ENCODE measurements at places on chromosomes 1 and 21.

- no peak for ATAC-seq
These were observed 34.9 kb downstream of the TMCO4 start for GRCh38 chr1:19764848-19765247.

- no peak for ATAC-seq
These were observed 175.7 kb downstream of the HHIPL2 start for GRCh38 chr1:222372221-222372620.

GRCh38 chr21:14942801-14943490 lies 121.9 kb downstream of the NRIP1 start:
- ATAC-seq, result no peak

GRCh38 chr1:82185084-82185483 lies 384.4 kb downstream of the ADGRL2 start:
- ATAC-seq, result no peak

- ATAC-seq, result no peak
These were observed 144.8 kb downstream of the GLUL start for GRCh38 chr1:182246783-182247182.

- no peak for ATAC-seq
These were observed 244.0 kb downstream of the DNM3 start for GRCh38 chr1:172085317-172085716.

GRCh38 chr1:89610457-89611011 lies 22.4 kb upstream of the LRRC8C start:
- ATAC-seq, result no peak

DNA sequence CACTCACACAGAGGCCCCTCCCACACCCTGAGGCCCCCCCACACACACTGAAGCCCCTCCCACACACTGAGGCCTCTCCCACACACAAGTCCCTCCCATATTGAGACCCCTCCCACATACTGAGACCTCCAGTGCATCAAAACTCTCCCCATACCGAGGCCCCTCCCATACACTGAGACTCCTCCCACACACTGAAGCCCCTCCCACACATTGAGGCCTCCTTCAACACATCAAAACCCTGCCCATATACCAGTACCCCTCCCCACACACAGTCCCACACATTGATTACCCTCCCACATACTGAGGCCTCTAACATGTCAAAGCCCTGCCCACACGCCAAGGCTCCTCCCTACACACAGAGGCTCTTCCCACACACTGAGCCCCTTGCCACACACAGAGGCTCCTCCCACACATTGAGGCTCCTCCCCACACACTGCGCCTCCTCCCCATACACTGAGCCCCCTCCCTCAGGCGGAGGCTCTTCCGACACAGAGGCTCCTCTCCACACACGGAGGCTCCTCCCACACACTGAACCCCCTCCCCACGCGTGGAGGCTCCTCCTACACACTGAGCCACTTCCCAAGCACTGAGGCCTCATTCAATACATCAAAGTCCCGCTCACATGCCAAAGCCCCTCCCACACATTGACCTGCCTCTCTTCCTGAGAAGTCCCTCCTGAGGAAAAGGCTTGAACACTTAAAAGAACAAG lies 392.3 kb downstream of the CAMTA1 start:
- no peak for ATAC-seq

DNA sequence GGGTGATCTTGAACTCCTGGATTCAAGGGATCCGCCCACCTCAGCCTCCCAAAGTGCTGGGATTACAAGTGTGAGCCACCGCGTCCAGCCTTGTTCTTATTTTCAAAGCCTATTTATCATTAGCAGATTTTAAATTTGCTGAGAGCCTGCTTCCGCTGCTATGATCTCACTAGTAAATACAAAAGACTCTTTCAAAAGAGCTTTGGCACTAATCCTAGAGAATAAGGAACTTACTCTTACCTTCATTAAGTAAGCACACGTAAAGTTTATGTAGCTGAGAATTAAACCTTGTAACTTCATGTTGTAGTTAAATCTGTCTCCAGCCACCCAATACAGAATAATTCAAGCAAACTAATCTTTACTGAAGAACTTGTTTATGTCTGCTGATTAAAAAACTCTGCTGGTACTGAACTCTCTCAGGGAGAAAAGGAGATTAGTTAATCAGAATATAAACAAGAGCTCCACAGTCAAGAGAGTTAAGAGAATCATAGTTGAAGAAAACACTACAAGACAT lies 72.3 kb downstream of the RUSC1 start:
- no peak for ATAC-seq

- no peak for ATAC-seq
These were observed 2.2 kb downstream of the DEGS1 start for GRCh38 chr1:224185208-224185607.
